ENCODE measurements at places on chromosomes 3 and 15.

DNA sequence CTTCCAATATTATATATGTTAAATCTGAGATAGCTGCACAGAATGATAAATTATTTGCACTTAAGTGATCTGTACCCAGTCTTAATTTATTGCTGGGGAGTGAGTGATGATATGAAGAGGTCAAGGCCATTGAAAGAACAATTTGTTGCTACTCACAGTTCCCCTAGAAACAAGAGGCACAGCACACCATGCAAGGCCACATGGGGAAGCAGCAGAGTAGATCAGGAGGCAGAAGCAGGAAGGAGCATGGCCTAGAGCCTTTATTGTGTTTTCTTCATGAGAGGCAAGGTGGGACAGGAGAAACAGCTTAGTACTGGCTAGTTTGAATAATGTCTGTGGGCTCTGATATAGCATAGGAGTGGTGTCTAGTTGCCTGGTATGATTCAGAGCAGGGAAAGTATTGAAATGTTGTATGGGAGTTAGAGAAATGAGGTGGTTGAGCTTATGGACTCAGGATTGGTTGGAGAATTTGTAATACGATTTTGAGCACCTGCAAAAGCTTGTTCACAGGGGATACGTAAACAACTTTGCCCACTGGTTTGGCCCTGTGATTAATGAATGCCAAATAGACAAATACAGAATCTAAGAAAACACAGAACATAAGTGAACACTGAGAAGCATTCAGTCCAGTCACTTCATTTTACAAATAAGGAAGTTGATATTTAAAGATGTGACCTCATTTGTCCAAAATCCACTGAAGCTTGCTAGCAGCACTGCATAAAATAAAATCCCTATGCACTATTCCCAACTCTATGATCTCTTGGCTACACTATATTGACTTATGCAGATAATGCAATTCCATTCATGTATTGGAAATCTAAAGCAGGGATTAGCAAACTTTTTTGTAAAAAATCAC is 71.7 kb downstream of the TMCO5A start:
- no peak for DNase-seq

DNA sequence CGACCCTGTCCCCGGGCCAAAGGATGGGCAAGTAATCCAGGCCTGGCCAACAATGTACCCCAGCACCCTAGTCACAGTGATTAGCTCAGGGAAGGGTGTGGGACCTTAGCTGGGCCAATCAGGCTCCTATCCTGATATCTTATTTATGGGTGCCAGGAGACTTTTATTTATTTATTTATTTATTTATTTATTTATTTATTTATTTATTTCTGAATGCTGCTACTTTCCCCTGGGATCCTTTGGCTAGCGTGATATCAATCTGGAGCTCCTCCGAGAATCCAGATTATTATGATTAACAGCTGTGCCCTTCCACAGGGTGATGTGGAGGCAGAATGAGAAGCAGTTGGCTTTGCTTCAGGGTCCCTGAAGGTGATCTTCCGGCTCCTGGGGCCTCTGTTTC is 32.2 kb upstream of the BHLHE40 start:
- no peak for DNase-seq

- no peak for DNase-seq
Measured at GRCh38 chr3:24401090-24401810, 93.4 kb downstream of the THRB start.

DNA sequence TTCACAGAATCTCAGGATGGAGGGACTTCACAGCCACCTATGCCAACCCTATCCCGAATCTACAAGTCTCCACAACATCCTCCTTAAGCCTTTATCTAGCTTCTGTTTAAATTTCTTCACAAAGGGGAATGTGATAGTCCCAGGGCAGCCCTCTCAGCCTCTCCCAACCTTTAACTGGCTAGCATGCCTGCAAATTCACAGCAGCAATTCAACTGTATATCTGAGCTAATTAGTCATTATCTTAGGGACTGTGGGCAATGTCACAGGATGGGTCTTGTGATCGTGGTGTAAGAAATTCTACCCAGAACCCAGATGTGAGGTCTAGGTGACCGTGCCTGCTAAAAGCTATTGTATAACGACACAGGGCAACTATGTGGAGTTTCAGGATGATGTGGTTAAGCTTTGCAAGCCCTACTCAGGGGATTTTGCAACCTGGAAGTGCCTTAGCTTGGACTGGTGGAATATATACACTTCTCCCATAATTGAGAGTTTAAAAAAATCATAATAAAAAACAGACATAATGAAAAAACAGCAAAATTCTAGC is 65.5 kb upstream of the FBN1 start:
- no peak for DNase-seq

DNA sequence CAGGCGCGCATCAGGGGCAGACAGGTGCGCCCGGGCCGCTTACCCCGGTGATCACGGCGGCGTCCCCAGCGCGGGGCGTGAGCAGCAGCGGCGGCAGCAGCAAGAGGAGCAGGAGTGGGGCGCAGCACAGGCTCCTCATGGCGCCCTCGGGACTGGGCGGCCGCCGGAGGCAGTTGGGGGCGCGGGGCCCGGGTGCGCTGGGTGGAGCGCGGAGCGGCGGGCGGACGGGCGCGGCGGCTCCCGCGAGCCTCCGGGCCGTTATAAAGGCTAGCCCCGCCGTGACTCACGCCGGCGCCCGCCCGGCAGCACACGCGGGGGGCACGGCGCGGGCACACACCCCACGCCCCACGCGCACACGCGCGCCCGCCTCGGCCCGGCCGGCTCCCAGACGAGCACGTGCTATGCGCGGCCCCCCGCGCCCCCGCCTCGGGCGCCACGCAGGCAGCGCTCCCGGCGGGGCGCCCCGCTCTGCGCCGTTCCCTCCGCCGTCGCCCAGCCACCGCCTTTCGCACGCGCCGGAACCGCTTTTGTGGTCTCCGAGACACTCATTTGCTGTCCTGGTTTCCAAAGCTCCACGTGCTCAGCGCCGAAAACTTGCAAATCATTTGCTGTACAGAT is at the start of gene PROK2:
Gene PROK2 (minus strand): TSS at position 235 of the 618 bp plus-strand sequence. CDS start 96 bp downstream, at position 139.
- DNase-seq: no peak

DNA sequence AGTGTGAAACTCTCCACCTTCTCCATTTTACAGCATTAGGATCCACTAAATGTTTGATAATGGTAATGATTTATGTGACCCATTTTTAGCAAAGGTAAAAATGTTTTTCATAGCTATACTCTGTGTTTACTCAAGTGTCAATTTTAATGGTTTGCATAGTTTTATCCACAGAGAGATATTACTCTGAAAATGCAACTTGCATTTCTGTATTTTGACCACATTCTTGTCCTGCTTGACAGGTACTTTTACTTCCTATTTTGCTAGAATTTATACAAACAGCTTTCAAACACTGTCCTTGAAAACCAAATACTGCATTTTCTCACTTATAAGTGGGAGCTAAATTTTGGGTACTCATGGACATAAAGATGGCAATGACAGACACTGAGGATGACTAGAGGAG is 62.9 kb downstream of the SERPINI1 start:
- no peak for DNase-seq

- DNase-seq: no peak
Measured at GRCh38 chr3:143222505-143222904, 102.9 kb downstream of the CHST2 start.

DNA sequence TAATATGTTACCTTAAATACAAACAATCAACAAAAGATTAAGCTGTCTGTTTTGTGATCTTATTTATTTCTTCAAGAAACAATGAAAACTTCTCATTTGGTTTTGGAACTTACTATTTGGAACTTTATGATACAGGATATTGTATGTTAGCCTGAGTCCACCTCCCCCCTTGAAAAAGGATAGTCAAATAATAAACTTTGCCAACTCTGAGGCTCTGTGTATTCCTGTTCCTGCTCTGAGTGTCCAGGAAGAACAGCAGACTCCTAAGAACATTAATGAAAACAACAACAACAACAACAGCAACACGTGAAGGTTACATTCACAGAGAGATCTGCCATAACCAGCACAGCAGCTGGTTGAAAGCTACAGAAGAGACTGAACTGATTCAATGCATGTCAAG is 108.1 kb upstream of the AADACL2 start:
- DNase-seq: no peak

DNA sequence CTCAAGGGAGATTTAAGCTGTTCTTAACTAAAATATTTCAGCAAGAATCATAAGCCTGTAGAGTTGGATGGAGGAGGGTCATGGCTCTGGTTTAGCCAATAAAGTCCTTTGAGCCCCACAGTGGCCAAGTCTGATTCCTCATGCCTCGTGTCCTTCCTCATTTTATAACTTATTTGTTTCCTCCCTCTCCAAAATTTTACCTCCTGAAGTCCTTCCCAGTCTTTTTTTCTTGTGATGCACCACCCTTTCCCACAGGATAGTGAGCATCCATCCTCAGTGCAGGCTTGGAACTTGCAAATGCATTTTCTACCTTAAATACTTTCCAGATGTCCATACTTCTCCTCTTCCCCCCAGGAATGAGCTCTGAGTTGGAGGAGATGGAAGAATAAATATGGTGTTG is 162.7 kb upstream of the AGTR1 start:
- no peak for DNase-seq

GRCh38 chr3:42014458-42014920 is 52.6 kb upstream of the ULK4 start:
- no peak for DNase-seq

DNA sequence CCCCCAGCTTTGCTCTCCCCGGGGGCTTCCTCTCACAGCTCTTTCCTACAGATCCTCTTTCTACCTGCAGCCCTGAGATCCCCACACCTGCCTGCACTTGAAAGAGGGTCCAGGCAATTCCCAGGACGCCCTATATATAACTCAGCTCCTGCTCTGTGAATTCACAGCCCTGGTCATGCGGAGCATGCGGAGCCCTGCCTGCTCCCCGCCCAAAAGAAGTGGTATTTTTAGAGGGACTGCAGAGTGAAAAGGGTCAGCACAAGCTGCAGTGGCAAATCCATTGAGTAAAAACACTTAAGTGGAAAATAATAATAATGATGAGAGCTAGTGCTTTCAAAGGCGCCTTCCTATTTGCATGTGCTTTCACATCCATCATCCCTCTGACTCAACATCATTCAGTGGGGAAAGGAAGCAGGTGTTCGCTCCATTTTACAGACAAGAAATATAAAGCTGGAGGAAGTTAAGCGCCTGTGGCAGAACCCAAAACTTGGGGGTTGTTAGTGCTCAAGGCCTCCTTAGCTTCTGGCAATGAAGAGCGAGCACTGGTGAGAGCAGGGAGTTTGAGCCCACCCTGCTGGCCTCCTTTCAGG is 76.3 kb upstream of the LIPC start:
- DNase-seq: no peak

- no peak for DNase-seq
Measured at GRCh38 chr3:106139826-106140225, 271.0 kb upstream of the CBLB start.

- DNase-seq: no peak
Measured at GRCh38 chr3:123110976-123111615, 44.3 kb downstream of the PDIA5 start.

DNA sequence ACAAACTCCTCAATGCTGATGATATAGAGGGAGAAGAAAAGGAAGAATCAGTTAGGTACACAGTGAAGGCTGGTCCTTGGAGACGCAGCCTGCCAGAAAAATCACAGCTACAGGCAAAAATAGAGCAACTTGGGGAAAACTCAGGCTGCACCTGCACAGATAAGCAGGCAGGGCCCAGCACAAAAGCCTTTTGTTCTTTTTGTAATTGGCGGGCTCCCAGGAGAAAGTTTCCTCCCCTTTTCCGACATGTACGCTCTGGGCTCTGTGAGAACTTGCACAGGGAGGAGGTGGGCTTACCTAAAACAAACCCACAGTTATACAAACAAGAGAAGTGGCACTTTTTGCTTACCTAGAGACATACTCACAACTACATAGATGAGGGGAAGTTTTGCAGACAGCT is 813.4 kb upstream of the EPHA6 start:
- DNase-seq: no peak

DNA sequence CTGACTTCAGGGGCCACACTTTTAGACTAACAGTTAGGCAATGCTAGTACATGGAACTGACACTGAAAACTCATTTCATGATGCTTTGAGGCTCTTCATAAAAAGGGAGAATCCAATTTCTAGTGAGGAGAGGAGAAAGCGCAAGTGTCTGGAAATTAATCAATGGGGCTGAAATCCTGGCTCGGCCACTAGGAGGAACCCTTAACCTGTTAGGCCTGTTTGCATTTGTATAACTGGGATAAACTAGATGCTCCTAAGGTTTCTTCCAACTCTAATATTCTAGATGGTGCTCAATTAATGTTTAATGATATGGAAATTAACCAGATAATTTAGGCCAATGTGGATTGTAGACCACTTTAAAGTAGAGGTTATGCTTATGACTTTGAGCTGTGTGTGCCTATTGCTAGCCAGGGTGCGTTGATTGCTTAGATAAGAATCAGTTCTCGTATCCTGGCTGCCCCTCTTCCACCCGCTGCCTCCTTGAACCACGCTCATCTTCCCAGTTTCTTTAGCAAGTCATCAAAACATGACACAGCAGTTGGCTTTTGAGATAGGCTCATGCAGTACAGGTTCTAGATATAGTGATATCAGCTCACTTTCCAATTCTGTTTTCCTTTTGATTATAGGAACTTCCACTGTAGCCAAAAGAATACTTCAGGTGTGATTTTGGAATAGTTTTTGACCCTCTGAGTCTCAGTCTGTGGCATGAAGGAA is 16.8 kb upstream of the CRBN start:
- no peak for DNase-seq

GRCh38 chr15:76935620-76936019 is 4.1 kb downstream of the RCN2 start:
- DNase-seq: no peak

GRCh38 chr3:55720614-55721013 is 233.5 kb upstream of the WNT5A start:
- DNase-seq: no peak

DNA sequence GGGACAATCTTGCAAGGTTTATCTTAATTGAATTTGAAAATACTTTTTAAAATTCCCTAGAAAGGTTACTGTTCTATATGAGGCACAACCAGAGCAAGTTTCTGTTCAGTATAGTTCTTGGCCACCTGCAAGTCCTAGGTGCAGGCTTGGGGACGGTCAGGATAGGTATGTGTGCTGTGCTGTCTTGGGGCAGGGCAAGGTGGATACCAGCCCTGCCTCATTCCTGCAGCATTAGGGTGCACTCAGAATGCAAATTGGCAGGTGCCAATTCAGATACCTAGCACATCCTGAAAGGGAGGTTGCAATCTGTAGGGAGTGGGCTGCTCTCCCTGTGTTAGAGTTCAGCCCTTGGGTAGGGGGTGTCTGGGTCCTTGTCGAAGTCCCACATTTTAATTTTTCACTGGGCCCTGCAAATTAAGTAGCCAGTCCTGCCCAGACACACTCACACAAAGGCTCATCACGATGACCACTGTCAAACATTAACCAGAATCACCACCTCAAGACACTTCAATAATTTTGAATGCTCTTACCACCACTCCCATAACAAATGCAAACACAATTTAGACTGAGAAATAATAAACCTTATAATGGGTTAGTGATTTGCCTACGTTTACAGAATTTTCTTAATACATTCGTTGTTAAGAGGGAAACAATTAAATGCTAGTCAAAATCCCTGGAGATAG is 838.0 kb upstream of the NR2F2 start:
- DNase-seq: no peak

GRCh38 chr15:66285533-66286280 is 7.7 kb upstream of the DIS3L start:
- DNase-seq: no peak

All from keratinocyte (primary cell).